ENCODE measurements at places on chromosomes 2 and 18.

DNA sequence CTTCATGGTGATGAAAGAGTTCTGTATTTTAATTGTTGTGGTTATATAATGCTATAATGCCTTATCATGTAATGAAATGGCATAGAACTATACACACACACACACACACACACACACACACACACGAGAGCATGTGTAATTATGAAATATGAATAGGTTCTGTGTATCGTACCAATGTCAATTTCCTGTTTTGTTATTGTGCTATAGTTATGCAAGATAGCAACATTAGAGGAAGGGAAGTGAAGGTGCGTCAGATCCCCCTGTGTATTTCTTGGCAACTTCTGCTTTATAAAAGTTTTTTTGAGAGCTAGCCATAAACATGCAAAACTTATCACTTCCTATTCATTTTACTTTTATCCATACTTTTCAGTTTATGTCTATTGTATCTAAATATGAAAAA, 60.7 kb upstream of the ARHGAP15 start:
- no peaks in the 10 kb centered on the region for H3K36me3 ChIP-seq
- no peaks in the 10 kb centered on the region for H3K27me3 ChIP-seq
- H3K27ac ChIP-seq = no peak overlapping the region
- no peaks in the 10 kb centered on the region for H3K4me1 ChIP-seq
- DNase-seq = no peak
- no peak overlapping the region for H3K4me3 ChIP-seq

DNA sequence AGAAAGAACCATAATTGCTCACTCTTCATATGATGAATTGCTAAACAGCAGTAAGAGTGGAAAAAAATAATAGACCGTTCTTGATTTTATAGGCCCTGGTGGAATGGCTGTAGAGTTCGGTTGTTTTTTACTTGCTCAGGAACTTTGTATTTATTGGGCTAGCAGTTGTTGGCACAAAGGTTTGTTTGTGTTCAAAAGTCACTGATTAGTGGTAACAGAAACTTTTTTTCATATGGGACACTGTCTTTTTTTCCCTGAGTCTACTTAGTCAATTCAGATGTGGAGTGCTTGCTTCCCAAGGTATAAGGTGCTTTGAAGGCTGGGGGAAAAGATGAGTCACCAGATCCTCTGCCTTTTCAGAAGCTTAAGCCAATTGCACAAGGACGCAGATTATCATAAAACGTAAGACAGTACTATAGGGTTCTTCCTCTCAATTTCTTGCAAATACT, 25.8 kb downstream of the PHLPP1 start:
- H3K36me3 ChIP-seq = no peaks in the 10 kb centered on the region
- no peaks in the 10 kb centered on the region for H3K4me1 ChIP-seq
- no peak for DNase-seq
- H3K4me3 ChIP-seq = no peak overlapping the region

DNA sequence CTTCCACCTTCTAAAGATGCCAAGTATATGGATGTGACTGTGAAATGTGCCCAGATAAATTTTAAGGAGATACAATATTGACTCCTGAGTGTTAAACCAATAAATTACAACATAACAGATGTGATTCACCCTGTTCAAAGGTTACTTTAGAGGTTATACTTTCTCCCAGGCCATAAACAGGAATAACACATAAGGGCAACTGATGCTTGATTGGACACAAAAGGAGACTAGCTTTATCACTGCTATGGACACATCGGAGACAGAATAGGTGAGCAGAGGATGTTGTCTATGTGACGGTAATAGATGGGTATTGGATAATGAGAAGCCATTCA, 31.9 kb upstream of the SLC25A52 start:
- no peak overlapping the region for H3K27ac ChIP-seq
- no peaks in the 10 kb centered on the region for H3K4me1 ChIP-seq
- no peak overlapping the region for H3K4me3 ChIP-seq
- DNase-seq = no peak

GRCh38 chr18:65235966-65236624, 514.7 kb upstream of the CDH7 start:
- H3K4me3 ChIP-seq = no peak overlapping the region
- no peak for DNase-seq
- no peaks in the 10 kb centered on the region for H3K36me3 ChIP-seq
- H3K4me1 ChIP-seq = no peaks in the 10 kb centered on the region

GRCh38 chr2:46504685-46505471, 25.5 kb downstream of the TMEM247 start:
- no peaks in the 10 kb centered on the region for H3K36me3 ChIP-seq
- no peak overlapping the region for H3K4me3 ChIP-seq
- no peak overlapping the region for H3K27ac ChIP-seq
- no peaks in the 10 kb centered on the region for H3K27me3 ChIP-seq
- DNase-seq = no peak
- H3K4me1 ChIP-seq = no peaks in the 10 kb centered on the region

Measured in breast epithelium (tissue), 4 donors.